Muscle of leg (tissue), 16 donors: ENCODE measurements at places on chromosomes 7 and 10. TPM values are rescaled to one million over a fixed set of nuclear protein-coding genes. Genes with fewer than 3 reads are reported as not detected.

- DNase-seq = no peak
These were observed 22.7 kb downstream of the GPAM start for GRCh38 chr10:112160834-112161233.

- DNase-seq = no peak
These were observed 113.0 kb downstream of the MGMT start for GRCh38 chr10:129580010-129580409.

DNA sequence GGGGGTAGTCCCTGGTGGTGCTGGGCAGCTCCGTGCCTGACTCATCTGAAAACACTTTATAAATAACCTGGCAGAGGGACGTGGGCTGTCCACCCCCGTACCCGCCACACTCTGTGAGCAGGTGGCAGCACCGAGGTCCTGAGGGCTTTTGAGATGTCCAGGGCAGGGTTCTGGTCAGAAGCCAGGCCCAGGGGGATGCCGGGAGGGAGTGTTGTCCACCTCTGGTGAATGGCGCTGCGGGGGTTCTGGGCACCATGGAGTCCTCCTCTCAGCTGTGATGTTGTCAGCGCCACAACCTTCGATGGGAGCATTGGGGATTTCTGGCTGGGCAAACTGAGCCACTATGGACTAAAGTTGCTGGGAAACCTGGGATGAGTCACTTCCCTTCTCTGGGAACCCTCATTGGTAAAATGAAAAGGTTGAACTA is 27.4 kb upstream of the GOLGA7B start:
- no peak for DNase-seq

DNA sequence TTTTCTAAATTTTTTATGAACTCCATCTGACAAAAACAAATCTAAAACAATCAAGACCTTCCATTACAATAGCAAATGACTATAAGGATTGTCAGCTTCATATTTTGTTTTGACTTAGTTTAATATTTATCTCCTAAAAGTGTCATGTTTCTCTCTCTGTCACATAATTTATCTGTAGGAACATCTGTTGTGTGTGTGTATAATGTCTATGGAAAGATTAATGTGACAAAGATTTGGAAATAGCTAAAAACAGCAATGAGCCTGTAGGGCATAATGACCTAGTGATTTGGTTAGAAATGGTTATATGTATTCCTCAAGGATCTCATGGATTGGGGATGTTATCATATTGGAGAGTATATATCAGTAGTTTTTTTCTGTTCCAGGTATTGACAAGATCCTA is 69.6 kb upstream of the MDFIC start:
- DNase-seq = no peak

- peak; percentile 87 for DNase-seq
These were observed 3.6 kb downstream of the INMT start for GRCh38 chr7:30755384-30756154.

- no peak for DNase-seq
These were observed 134.5 kb downstream of the TRIL start for GRCh38 chr7:28823582-28823981.

DNA sequence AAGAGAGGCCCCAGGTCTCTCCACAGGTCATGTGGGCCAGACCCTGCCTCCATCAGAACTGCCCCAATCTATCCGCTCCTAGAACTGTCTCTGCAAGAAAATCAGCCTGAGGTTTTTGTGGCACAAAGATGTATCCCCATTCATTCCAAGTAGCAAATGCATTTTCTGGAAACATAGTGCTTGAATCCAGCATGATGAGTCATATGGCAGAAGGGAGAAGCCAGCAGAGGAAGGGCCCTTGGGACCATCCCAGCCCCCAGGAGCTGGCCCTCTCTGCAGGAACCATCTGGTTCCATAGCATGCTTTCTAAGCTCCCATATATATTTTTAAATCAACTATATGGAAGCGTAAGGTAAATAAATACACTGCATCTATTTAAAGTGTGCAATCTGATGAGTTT is 563.2 kb downstream of the GALNT17 start:
- peak; percentile 81 for DNase-seq

DNA sequence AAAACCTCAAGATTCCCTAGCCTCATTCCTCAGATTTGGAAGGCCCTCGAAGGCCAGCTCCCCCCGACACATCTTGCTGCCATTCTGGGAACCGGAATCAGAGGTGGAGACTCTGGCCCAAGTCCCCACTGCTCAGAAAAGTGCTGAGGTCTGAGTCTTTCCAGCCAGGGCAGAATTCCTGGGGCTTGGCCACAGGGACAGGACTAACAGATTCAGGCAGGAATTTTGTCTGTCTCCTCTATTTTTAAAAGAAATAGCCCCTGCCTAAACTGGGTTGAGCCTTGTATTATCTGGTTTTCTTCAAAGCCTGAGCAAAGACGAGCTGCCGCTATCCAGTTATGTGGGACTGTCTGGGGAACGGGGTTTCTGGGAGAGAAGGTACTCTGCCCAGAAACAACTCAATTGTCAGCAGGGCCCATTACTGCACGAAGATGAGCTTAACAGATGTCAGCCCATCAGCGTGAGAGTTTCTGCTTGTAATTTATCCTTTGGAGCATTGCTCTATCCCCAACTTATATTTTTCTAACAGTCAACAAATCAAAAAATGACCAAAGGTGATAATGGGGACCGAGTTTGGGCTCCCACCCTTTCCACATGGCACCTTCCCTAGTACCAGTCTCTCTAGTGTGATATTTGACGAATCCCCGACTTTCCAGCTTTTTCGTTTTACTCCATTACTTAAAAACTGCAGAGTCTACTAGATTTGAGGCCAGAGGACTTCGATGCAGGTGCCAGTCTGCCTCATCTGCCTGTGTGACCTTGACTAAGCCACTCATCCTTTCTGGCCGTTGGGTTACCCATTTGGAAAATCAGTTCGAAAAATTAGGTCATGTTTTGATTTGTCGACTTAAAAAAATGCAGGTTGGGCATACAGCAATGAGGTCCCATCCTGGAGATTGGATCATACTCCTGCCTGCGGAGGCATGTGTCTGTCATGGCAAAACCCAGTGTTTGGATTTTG is 110.9 kb downstream of the WDR11 start:
- DNase-seq = peak; percentile 87

DNA sequence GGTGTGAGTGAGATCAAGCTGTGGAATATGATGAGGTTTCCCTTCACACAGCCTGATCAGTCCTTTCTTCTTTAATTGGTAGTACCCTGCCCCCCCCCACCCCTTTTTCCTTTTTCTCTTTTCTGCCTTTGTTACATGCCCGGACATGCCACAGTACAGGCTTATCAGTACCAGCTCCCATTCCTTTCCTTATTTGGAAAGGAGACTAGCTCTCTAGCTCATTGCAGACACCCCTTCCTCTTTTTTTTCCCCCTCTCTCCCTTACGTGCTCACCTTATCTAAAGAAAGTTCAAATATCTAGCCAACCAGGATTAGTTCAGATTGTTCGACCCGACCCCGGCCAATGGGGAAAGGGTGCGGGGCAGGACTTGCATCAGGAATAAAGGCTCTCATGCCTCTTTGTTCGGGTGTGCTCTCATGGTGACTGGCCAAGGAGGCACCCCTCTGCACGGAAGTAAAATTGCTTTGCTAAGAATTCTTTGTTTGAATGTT is 230.4 kb downstream of the ACTR3B start:
- no peak for DNase-seq

- DNase-seq = no peak
These were observed 115.9 kb upstream of the DNAJB12 start for GRCh38 chr10:72470666-72471065.

DNA sequence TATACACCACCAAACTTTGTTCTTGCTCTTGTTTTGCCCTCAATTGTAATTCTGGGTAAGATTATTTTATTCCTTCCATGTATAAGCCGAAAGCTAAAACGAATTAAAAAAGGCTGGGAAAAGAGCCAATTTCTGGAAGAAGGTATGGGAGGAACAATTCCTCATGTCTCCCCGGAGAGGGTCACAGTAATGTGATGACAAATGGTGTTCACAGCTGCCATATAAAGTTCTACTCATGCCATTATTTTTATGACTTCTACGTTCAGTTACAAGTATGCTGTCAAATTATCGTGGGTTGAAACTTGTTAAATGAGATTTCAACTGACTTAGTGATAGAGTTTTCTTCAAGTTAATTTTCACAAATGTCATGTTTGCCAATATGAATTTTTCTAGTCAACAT is 12.5 kb upstream of the CFAP69 start:
- DNase-seq = peak; percentile 68

GRCh38 chr7:155296788-155297516 is 726 bp upstream of the INSIG1 start:
- DNase-seq = peak; percentile 74

- no peak for DNase-seq
These were observed 103.7 kb downstream of the TRIM24 start for GRCh38 chr7:138563808-138564207.

GRCh38 chr7:28208506-28208905 is 27.9 kb upstream of the JAZF1 start:
- DNase-seq = no peak

GRCh38 chr7:51702673-51703072 is 386.1 kb upstream of the COBL start:
- DNase-seq = no peak

- no peak for DNase-seq
These were observed 633 bp upstream of the EBLN1 start for GRCh38 chr10:22218448-22218847.

DNA sequence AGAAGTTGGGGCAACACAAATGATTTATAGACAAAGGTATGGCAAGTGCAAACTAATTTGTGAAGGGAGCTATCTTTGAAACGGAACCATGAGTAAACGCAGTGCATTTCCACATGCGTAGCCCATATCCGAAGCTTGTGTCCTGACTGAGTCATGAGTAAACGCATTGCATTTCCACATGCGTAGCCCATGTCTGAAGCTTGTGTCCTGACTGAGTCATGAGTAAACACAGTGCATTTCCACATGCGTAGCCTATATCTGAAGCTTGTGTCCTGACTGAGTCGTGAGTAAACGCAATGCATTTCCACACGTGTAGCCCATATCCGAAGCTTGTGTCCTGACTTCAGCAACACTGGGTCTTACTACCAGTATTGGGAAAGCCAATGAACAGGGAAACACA is 95.0 kb downstream of the CELF2 start:
- no peak for DNase-seq

DNA sequence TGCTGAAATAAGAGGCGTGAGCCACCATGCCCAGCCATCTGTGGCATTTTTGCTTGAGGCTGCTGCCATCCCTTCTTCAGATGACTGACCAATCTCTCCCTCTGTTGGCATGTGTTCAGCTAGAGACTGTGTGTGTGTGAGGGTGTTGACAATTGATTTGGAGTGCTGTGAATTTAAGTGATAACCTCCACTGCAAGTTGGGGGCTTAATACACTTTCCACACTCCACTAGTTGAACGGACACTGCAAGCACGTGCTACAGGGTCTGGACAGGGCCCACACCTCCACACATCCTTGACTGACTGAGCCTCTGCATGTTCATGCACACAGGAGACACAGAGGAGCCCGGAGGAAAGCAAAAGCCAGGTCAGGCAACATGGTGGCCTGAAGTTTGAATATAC is 51.3 kb downstream of the BRAF start:
- DNase-seq = no peak

- DNase-seq = peak; percentile 77
These were observed 184.0 kb upstream of the ADO start for GRCh38 chr10:62620491-62620890.

Gene YKT6
- total RNA-seq = 37.9 TPM

Gene CALHM2
- 10.5 TPM for total RNA-seq

Gene FAM241B
- 0.18 TPM for total RNA-seq

Gene LRIT2
- total RNA-seq = not detected

Gene NKX2-3
- total RNA-seq = 0.62 TPM

Gene HOXA9
- 16.6 TPM for total RNA-seq

Gene FRAT1
- 1.2 TPM for total RNA-seq

Gene IGFBP3
- 301 TPM for total RNA-seq

Gene CTAGE4
- total RNA-seq = 0.09 TPM
